ENCODE measurements at places on chromosomes 13 and 19.

DNA sequence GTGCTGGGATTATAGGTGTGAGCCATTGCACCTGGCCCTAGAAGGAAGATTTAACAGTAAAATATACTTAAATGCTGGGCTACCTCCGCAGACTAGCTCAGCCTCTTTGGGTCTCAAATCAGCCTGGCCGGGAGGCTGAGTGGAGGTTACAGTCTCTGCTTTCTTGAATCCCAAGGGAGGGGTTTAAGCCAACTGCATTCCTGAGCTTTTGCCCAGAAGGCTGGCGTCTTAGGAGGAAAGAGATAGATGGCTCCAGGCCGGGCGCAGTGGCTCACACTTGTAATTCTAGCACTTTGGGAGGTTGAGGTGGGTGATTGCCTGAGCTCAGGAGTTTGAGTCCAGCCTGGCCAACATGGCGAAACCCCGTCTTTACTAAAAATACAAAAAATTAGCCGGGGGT is 623 bp upstream of the C5AR1 start:
- no peak for DNase-seq

- DNase-seq: no peak
Measured at GRCh38 chr19:45402298-45403061, 2.4 kb downstream of the PPP1R13L start.

DNA sequence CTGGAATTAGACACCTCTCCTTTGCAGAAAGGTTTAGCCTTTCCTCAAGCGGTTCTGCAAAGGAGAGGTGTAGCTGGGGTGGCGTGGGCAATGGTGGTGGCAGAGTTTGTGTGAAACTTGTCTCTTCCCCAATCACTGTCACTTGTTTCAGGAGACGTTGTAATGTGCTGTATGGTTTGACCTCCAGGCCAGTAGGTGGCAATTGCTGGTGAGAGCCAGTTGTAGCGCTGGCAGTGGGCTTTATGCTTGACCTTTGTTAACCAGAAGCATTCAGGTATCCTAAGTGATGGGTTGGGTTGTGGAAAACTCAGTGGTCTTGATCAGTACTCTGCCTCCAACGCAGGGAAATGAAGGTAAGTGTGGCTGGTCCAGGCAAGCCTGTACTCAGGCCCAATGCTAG is 12.7 kb upstream of the LILRA5 start:
- no peak for DNase-seq

DNA sequence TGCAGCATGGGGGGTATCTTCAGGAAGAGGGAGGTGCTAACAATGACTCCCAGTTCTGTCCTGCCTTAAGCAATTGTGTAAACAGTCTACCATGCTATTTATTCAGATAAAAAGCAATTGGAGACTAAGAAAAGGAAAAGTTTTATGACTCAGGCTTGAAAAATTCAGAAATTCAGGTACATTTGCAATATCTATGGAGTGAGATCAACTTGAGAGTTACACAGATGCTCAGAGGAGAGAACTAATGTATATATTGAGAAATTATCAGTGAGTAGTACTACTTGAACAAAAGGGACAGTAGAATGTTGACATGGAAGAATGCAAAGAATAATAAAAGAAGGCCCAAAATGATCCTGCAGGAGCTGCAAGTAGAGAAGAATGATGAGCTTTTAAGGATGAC is 277.6 kb upstream of the DACH1 start:
- DNase-seq: peak; percentile 32

- no peak for DNase-seq
Measured at GRCh38 chr19:2731181-2731995, 8.4 kb downstream of the SLC39A3 start.

DNA sequence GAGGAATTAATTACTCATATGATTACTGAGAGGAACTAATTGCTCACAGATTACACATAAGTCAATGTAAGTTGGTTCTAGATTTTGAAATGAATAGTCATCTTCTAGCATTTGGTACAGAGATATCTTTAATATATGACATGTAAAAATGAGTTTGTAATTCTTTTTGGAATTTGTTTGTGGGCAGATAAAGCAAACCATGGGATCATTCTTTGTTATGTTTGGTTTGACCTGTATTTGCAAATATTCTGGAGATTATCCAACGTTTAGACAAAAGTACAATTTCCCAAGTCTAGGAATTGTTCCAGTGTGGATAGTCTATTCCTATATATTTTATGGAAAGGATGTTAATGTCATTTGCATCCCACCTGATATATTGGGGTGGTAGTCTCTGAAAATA is 309.6 kb upstream of the EDNRB start:
- DNase-seq: no peak

GRCh38 chr13:52359534-52359933 is 46.4 kb downstream of the THSD1 start:
- DNase-seq: peak; percentile 25

GRCh38 chr13:53501387-53501786 is 472.8 kb downstream of the OLFM4 start:
- DNase-seq: no peak

DNA sequence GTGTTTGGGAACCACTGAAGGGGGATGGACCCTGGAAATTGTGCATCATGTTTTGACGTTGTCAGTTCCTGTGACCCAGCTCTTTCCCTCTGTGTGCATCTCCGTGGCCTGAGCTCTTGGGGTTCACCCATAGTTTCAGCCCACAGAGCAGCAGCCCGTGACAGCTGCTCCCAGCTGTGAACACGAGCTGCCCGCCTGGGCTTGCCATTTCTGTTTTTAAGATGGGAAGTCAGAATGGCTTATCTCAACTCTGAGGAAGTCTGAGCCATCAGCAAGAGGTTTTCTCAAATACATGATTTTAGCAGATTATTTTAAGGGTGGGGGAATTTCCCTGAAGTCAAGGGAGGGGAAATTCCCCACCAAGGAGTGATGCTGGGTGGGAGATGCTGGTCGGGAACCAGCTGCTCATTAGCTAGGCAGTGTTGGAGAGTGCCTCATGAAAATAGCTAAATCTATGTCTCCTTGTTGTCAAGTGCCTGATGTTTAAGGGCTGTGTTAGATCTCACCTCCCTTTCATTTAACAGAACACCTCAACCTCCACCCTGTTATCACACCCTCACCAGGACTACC is 34.8 kb upstream of the C1QTNF9 start:
- peak; percentile 44 for DNase-seq

- no peak for DNase-seq
Measured at GRCh38 chr13:49062297-49062896, 86.7 kb downstream of the FNDC3A start.

- DNase-seq: peak; percentile 43
Measured at GRCh38 chr19:50896591-50897190, 14.5 kb downstream of the KLK4 start.

GRCh38 chr13:35349052-35349451 is 127.4 kb downstream of the MAB21L1 start:
- DNase-seq: no peak

DNA sequence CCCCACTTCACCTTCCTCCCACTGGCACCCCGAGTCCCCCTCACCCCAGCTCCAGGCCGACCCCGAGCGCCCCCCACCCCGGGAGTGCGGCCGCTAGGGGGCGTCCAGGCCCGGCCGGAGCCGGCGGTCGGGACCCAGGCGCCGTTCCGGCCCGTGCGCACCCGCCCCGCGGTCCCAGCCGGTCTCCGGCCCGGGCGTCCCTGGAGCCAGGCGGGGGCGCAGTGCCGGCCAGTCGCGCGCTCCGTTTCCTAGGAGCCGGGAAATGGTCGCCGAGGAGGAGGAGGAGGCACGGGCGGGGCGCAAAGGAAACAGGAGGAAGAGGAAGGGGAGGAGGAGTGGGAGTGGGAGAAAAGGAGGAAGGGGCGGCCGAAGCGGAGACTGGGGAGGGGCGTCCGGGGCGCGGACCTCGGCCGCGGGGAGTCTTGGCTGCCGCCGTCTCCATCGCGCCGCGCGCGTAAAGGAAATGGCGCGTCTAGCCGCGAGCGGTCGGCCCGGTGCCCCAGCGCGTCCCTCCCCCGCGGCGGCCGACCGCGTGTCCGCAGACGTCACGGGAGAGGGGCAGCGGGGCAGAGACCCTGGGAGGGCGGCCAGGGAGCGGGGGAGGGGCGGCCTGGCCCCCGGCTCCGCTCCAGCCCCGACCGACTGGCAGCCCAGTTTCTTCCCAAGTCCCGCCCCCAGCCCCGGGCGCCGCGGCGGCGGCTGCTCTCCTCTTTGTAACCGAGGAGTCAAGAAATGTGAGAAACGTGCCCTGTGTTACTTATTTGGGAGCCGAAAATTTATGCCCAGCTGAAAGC is 1.1 kb upstream of the KCTD15 start:
- peak; percentile 85 for DNase-seq

Measured in choroid plexus epithelial cell (primary cell).